ENCODE measurements at places on chromosomes 7 and 10.

GRCh38 chr7:4742051-4742573 is 33.3 kb upstream of the AP5Z1 start:
- DNase-seq, result no peak

DNA sequence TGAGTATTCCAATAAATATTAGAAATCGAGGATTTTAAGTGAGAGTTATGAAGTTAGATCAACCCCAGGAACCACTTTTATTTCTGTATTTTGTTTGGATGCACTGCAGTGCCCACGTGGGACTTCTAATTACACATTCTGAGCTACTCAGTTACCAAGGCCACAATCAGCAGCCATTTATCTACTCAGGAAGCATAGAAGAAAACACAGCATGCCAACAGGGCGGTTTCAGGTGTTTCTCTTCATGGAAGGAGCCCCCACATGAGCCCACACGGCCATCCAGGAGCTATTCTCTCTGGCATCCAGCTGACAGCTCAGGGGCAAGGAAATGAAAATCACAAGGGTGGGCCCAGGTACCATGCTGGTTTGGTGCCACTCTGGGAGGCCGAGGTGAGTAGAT is 266.5 kb upstream of the MKLN1 start:
- no peak for DNase-seq

GRCh38 chr7:82158327-82158726 is 285.2 kb downstream of the CACNA2D1 start:
- DNase-seq, result no peak

DNA sequence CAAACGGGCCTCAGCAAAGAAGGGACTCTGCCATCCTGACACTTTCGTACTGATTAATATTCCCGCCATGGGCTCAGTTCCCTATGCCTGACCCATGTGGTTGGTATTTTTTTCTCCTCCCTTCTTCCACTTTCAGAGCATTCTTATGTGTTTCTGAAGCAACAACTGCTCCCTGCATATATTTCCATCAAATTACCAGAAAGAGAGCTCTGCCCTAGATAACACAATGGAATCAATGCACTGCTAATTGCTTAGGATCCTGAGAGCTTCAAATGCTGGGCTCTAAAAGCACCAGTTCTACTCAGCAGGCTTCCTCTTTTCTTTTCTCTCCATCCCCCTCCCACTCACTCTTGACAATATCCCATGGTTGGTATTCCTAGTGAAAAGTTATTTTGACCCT is 5.3 kb downstream of the TECTB start:
- no peak for DNase-seq

DNA sequence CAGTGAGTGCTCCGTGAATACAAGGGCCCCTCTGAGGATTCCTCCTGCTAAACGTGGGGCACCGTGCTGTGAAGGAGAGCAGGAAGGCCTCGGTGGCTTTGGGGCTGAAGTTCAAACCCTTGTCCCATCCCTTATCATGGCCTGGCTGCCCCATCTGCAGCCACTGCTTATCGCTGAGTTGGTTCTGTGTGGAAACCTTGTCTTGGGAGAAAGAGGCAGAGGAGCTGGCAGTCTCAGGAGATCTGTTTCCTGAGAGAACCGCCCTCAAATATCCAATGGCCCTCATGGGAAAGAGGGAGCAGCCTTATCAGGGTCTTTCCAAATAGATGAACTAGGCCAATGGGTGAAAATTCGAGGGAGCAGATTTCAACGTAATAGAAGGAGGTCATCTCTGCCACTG is 52.0 kb upstream of the NRF1 start:
- no peak for DNase-seq

DNA sequence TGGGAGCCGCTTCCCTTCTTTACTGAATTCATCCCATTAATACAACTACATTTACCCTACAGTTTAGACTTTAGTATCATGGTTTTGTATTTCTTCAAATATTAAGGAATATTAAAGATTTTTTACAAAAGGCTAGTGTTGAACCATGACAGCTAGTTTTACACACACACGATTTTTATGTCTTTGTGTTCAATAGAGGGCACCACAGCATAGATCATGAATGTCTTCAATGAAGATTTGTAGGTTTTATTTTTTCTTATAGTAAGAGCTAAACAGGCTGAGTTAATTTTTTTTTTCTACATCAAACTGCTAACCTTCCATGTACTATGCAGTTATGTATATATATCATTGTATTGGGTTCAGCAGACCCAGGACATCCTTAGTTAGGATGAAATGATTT is 76.9 kb downstream of the SNX10 start:
- no peak for DNase-seq

- DNase-seq, result no peak
Observed at GRCh38 chr10:30911303-30911863, 120.3 kb downstream of the ZNF438 start.

DNA sequence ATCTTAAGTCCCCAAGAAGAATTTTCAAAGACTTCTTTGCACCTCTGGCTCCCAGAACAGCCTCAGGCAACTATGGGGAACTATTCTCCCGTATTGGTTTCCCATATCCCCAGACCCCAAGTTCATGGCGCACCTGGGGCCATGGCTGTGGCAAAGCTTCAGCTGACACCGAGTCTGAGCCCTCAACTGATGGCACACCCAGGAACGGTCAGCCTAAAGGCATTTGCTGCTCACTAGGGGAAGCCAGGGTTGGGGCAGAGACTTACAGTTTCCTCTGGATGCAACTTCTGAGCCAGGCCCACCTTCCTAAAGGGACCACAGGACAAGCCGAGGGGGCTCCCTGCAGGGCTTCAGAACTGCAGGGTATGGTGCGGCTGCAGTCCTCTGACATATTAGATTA is 13.7 kb upstream of the CPA1 start:
- DNase-seq, result no peak
